ENCODE measurements at places on chromosomes 6 and 20.

DNA sequence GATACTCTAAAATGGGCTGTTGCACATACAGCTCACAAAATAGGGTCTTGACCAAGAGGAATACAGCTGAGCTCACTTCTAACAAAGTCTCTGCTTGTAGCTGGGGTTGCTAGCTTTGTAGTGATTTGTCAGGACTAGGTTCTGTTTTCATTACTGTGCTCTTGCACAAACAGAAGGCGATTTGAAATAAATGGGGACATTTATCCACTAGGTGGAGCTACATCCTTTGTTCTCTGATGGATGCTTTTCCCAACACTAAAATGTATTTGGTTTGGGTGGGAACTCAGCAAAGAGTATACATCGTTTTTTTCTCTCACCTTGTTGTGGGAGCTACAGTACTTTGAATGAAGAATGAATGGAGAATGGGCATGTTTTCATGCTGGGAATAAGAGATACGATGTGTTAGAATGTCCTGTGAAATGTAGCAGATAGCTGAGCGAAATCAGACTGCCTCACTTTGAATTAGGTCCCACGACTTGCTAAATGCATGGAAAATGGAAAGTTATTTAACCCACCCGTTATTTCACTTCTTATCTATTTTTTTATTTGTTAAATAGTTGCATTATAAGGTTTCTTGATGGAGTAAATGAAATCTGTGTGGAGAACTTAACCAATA lies 494.7 kb upstream of the MAP3K7 start:
- peak; percentile 4 for DNase-seq

DNA sequence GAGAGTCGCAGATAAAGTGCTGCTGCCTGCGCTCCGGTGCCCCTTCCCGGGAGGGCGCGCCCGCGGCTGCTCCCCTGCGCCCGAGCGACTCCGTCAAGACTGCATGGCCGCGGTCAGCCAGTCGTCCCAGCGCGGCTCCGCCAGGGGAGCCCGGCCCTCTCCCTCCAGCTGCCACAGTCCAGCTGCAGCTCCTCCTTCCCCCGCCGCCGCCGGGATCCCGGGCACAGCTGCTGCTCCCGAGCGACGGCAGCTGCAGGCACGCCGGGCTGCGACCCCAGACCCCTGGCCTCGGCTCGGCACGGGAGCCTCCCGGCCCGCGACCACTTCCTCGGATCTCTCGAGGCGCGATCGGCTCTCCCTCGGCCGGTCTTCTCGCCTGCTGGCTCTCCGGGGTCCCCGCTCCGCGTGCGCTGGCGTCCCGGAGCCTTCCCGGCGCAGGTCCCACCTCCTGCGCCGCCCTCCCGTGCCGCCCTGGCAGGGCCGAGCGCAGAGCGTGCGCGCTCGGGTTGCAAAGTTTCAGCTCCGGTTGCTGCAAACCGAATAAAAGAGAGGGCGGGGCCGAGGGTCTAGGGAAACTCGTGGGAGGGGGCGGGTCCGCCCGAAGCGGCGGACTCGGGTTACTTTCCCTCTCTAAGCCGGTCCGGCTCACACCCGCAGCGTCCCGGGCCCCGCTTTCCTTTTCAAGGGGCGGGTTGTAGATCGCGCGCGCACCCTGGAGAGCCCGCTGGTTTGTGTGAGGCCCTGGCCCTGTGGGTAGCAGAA lies at the start of gene CNKSR3:
Gene CNKSR3 (minus strand): TSS at position 542 of the 762 bp plus-strand sequence. CDS start 571 bp downstream, outside the sequence.
- DNase-seq: peak; percentile 65

DNA sequence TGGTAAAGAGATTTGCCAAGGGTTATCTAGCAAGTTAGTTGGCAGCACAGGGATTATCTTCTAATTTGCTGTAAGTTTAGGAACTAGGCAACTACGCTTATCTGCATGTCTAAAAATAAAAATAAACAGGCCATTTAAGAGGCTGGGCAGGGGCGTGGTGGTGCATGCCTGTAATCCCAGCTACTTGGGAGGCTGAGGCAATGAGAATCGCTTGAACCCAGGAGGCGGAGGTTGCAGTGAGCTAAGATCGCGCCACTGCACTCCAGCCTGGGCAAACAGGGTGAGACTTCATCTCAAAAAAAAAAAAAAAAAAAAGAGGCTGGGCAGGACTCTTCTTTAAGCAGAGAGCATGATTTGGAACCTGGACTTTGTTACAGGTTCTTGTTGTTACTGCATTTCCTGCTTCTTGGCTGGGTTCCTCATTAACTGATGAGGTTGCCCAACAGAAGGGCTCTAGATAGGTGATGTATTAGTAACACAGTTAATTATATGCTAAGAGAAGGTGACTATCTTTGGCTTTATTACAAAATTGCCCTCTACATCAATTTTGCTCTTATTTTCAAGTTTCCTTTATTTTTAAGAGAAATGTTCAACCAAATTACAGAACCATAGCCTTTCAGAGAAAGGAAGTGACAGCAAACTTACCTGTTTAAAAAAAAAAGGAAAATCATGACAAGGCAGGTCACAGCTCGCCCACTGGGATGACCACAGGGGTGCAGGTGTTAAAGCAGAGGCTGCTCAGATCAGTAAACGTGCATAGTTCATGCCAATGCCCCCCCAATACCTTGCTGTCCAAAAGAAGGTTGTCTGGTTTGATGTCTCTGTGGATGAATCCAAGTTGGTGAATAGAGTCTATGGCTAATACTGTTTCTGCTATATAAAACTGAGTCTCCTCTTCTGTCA lies 32.5 kb downstream of the STK38 start:
- peak; percentile 19 for DNase-seq

GRCh38 chr20:62353289-62354030 lies 13.7 kb downstream of the LAMA5 start:
- no peak for DNase-seq

GRCh38 chr6:150756173-150756572 lies 109.3 kb upstream of the MTHFD1L start:
- no peak for DNase-seq

GRCh38 chr6:118097576-118097975 lies 190.5 kb downstream of the SLC35F1 start:
- no peak for DNase-seq

DNA sequence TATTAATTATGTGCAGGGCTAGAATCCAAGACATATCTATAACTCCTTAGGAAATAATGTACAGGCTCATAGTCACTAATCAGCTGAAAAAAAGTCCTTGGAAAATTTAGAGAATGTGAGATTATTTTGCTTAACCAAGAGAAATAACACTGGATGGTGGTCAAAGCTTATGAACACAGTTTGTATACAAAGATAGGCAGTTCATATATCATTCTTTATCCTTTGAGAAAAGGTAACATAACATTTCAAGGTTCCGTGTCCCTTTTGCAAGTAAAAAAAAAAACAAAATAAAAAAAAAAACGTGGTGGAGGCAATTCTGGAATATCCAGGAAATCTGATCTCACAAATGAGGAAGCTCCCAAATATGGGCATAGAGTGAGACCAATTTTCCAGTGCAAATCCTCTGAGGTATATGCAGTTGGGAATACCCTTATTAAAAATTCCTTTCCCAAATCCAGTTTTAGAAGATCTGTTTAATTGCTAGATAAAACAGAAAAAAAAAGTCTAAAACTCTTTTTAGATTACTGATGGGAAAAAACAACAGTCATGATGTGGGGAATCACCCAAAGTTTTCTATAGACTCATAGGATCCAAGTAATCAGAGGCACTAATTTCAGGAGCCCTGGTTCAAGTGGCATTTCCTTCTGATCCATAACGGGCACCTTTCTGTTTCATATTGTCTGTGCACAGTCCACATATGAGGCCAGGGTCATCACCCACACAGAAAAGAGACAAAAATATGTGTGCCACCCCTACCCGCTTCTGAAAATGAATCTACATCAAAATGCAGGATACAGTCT lies 17.7 kb upstream of the TNFAIP3 start:
- DNase-seq: no peak

DNA sequence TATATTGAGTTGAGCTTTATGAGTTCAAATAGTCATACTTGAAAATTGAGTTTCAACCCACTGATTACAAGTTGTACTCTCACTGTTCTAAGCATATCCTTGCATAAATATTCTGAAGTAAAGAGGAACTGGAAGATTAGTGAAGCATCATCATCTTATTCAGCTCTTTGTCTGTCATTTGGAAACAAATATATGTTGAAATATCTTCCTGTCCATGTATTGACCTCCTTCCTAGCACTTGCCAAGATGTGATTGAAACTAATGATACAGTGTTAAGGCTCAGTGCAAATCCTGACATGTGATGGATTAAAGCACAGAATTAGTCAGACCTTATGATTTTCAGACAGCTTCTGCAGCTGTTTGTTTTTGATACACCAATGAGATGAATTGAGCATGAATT lies 434.3 kb downstream of the TBC1D32 start:
- no peak for DNase-seq

- no peak for DNase-seq
Measured at GRCh38 chr6:37514321-37514771, 14.7 kb upstream of the CCDC167 start.

DNA sequence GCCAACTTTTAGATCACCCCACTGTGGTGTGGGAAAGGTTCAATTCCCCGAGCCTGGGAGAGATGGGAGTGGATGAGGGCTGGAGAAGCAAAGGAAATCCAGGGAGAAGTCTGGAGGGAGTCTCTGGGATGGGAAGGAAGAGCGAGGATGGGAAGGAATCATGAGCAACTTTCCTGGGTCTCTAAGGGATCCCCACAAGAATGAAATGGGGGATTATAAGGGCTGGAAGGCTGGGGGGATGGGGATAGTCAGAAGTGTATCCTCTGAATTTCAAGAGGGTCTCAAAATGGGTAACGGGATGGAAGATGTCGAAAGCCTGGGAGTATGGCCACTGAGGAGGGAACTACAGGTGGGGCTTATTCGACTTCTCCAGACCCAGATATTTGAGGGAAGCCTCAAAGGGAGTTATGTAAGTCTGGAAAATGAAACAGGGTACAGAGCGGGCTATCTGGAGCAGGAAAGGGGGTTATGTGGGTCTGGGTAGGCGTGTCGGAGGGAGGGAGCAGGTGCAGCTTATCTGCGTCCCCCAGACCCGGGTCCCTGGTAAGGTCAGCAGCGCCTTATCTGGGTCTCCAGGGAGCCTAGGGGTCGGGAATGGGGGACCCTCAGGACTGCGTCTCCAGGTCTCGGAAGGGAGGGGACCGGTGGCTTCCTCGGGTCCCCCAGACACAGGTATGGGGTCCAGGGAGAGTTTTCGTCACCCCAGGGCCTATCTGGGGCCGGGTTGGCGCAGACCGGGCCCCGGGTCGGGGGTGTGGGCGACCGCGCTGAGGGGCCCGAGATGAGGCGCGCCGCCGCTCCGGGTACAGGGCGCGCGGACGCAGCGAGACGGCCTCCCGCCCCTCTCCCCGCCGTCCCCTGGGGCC lies 550 bp downstream of the PLAGL2 start:
- DNase-seq: no peak

- DNase-seq: no peak
Measured at GRCh38 chr6:88048578-88048977, 937 bp downstream of the SPACA1 start.

DNA sequence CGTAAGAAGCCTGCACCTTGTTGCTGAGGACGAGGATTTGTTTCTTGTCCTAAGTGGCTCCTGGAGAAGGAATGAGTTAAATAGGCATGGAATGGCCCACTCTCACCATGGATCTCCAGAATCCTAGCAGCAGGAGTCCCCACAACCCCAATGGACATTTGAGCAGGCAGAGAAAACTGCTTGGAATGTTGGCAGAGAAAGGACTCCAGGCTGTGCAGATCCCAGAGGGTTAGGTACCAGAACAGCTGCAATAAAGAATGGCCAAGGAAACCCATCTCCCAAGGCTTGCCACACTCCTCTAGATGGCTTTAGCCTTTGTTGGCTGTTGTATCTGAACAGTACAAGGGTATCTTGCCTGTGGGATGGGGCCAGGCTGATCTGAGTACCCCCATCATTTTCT lies 1415.7 kb upstream of the ADGRB3 start:
- DNase-seq: no peak

DNA sequence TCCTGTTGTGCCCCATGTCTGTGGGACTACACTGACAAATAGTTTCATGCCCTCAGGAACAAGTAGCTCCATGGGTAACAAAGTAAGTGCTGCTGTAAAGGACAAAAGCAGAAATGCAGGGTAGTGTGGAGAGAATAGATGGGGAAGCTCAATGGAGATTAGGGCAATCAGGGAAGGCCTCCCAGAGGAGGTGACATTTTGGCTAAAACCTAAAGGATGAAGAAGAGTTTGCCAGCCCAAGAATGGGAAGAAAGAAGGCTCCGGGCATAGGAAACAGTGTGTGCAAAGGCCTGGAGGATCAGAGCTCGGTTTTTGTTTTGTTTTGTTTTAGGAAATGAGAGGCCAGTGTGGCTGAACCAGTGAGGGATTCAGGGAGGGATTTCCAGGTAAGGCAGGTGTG lies 43.6 kb upstream of the FAM83D start:
- DNase-seq: no peak

DNA sequence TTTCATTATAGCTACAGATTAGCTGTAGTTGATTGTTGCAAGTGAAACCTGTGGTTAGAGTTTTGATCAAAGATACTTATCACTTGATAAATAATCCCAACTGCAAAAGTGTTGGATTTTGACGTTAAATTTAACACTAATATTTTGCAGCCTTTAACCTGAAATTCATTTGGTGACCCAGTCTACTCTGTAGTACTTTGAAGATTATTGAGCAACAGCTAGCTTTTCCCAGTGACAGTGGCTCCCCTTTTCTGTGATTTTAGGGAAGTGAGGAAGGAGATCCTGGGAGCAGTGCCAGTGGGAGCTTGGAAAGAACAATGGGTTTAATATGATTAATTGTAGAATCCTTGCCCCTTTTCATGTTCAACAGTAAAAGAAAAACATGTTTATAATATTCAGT lies 76.9 kb downstream of the NCOA3 start:
- no peak for DNase-seq

DNA sequence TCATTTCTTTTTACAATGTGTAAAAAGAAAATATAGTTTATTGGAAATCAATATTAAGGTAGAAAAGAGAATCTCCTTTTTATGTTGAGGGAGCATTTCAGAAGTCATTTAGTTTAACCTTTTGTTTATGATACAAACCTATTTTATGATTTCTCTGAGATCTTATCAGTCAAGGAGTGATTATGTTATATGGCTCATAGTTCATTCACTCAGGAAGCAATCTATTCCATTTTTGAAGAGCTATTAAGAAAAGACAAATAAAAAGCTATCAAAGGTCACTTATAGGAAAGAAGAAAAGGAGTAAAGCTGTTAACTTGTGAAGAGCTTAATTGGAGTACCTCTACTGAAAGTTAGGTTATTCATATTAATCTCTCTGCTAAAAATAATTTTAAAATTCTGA lies 526.6 kb upstream of the JAG1 start:
- no peak for DNase-seq

DNA sequence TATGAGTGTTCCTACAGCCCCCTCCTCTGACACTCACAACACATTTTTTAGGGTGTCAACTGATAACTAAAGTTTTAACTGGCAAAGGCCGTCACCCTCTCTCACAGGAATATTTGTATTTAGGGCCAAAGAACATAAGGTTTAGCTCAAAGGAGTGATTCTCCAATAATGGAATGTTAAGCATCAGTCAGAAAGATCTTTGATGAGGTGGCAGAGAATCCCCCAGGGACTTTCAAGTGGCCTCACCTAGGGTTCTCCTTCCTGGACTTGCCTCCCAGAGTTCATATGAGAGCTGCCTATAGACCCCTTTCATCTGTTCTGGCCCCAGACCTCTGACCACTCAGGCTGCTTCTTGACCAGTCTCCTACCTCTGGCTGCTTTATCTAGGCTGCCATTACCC lies 7.4 kb upstream of the SCUBE3 start:
- no peak for DNase-seq
